ENCODE measurements at places on chromosomes 3 and 15.

GRCh38 chr3:72657666-72658065 lies 190.6 kb downstream of the SHQ1 start:
- no peak for DNase-seq

DNA sequence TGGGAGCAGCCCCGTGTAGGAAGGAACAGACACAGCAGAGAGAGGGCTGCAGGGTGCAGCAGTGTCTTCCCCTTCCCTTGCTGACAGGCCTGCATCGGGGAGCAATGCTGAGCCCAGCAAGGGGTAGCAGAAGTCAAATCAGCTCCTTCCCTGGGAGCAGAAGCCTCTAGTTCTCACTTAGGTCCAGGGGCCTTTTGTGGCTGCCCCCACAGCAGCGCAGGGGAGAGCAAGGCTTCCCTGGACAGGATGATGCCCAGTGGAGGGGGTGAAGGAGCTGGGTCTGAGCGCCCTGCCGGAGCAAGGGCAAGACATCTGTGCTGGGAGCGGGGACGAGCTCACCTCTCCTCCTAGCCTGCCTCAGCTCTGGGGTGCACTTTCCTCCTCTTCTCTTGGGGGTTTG lies 827 bp downstream of the PLCB2 start:
- no peak for DNase-seq

- DNase-seq: no peak
Observed at GRCh38 chr3:77526573-77527113, 486.7 kb downstream of the ROBO2 start.

- DNase-seq: no peak
Observed at GRCh38 chr3:113273604-113274378, 62.4 kb downstream of the BOC start.

DNA sequence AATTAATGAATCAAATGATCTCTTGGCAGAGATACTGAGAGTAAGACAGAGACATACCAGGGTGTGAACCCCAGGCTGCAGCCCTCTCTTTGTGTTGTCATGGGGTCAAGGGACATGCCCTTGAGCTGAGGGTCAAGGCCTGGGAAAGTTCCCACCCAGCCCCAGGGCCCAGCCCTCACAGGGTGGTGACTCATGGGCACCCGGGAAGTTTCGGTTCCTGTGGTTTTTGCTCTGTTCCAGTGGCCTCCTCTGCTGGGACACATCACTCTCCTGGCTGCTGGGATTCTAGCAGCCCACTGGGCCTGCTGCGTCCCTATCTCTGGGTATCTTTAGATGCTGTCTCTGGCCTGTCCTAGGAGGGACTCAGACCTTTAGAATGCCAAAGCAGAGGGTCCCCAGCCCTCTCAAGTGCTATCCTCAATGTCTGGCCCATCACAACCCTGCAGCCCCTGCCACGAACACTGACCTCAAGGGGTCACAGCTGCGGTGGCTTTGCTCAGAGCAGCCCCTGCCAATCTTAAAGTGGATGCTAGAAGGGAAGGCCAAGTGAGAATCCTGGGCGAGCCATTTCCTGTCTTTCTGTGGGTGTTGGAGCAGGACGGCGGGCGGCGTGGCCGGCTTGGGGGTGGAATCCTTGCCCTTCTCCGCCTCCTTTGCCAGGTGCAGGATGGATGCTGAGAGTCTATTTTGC lies 148.4 kb upstream of the TLE3 start:
- DNase-seq: no peak

DNA sequence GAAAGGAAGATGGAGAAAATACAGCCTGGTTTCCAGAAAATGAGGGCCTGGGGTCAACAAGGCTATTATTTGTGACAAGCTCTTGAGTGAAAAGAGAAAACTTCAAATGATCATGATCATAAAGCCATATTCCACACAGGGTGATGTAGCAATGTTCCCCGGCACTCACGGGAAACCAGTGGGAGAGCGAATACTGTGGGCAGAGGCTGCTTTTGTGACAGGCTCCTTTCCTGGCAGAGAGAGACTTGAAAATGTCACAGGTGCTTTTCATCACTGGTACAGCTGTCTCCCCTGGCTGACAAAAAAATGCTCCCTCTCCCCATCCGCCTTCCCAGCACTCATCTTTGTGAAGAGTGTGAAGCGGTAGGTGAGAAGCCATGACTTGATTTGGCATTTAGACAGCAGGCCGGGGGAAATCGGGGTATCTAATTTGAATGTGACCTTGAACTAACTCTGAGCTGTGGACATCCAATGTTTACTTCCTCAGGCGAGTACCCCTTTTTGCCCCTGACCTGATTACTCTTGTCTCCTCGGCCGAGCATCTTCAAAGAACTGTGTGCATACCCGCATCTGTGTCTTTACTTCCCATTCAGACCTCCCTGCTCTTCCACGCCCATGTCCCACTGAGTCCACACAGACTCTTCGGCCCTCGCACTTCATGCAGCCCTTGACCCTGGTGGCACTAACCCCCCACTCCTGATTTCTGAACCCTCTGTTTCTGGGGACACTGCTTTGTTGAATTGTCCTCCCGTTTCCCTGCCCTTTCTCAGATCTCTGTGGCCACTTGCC lies 23.2 kb downstream of the CA12 start:
- no peak for DNase-seq

- no peak for DNase-seq
Observed at GRCh38 chr3:155312781-155313180, 19.3 kb upstream of the STRIT1 start.

DNA sequence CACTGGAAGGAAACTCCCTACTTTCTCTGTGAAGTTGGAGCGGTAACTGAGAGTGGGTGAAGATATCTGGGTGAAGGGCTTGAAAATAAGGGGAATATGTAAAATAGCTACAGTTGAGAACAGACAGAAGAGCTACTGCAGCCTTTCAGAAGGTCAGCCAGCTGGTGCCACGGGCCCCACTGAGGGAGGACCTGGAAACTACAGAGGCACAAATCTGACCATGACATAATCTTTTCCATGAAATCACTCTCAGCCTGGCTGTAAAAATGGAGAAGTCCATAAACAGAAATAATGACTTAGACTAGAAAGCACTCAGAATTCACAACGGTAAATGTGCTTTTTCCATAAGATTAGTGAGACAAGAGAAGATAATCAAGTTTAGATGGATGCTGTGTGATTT lies 46.4 kb downstream of the ST3GAL6 start:
- no peak for DNase-seq

DNA sequence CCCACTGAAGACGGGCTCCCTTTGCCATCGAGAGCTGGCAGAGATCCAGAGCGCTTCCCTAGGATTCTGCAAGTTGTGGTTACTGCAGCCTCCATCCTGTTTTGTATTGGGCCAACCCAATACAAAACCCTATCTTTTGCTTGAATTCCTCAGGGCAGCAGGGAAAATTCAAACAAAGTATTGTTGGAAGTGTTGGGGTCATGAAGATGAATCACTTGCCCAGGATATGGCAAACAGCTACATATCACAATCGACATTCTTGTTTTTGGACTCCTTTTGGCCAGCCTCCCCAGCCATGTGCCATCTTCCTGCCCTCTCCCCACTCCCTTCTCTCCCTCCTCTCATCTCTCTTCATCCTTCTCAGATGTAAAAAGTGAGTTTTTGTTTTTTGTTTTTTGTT lies 100.0 kb upstream of the TRIM42 start:
- DNase-seq: no peak

- DNase-seq: no peak
Observed at GRCh38 chr3:79038057-79038456, 729.7 kb downstream of the ROBO1 start.

- DNase-seq: no peak
Observed at GRCh38 chr15:72168131-72168807, 29.3 kb downstream of the GRAMD2A start.

GRCh38 chr3:38949994-38950393 lies 101.8 kb downstream of the SCN11A start:
- DNase-seq: no peak

DNA sequence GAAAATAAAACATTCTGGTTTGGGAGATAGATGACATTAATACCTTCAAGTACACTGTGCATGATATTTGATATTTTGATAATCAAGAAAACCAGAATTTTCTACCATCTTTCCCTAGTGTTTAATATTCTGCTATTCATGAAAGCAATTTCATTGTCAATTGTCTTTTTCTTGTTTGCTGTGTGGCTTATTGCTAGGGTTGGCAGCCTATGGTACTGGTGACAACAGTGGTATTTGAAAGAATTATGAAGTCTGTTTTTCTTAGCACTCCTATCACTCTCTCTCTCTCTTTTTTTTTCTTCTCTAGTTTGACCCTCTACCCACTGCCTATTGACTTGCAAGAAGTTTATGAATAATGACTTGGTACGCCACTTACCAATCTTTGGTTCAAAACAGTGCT lies 15.4 kb downstream of the RNF13 start:
- DNase-seq: no peak

GRCh38 chr15:73832657-73833056 lies 40.7 kb upstream of the TBC1D21 start:
- DNase-seq: no peak

DNA sequence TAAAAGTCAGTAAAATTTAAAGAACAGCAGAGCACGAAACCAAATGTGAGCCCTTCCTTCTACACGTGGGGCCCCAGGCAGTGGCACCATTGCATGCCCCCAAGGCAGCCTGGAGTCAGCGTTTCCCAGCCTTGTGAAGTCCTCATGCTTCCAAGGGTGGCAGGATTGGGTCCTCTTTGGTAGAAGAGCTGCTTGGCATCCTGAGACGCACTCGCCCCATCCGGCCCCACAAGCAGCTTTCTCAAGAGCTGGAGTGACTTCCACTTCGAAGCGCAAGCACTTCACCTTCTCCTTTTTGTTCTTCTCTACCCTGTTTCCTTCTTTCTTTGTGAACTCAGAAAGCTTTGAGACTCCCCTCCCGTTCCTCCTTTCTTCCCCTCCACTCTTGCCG lies 34.7 kb downstream of the ZNF710 start:
- no peak for DNase-seq

- no peak for DNase-seq
Observed at GRCh38 chr3:46848271-46849044, 14.8 kb downstream of the MYL3 start.

GRCh38 chr15:38991701-38992100 lies 427.1 kb upstream of the RASGRP1 start:
- no peak for DNase-seq

GRCh38 chr3:136584728-136585127 lies 167.4 kb downstream of the STAG1 start:
- DNase-seq: no peak

GRCh38 chr15:62068071-62068809 lies 1.5 kb downstream of the C2CD4A start:
- no peak for DNase-seq

GRCh38 chr3:116148881-116149851 lies 296.1 kb downstream of the LSAMP start:
- DNase-seq: no peak

DNA sequence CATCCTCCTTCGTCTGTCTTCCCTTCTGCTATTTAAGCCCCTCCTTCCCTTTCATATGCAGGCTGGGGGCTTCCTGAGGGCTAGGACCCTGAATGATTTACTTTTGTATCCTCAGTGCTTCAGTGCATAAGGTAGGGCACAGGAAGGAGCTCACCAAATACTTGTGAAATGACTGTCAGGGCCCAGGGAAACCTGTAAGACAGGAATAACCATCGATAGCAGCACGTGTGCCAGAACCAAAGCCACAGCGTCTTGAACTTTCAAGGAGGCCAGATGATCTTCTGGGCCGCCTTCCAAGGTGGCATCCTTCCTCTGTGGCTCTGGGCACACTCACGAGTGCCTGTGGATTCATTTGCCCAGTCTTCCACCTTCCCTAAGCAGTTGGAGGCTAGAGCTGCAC lies 3.9 kb downstream of the TMED3 start:
- DNase-seq: no peak

DNA sequence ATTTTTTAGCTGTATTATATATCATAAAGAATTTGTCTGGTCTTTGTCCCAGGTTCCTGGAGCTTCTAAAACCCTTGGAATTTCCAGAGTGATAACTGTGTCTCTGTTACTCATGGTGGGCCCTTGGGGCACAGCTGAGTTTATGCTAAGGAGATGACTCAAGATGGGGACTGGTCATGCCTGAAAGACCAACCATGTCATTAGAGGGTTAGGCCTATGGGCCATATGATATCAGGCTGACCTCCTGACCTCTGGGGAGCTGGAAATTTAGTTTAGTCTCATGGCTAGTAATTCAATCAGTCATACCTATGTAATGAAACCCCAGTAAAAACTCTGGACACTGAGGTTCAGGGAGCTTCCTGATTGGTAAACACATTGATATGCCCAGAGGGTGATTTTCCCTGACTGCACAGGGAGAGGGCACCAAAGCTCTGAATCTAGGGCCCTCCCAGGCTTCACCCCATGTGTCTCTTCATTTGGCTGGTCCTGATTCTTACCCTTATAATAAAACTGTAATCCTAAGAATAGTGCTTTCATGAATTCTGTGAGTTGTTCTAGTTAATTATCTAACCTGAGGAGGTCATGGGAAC lies 69.6 kb downstream of the EEFSEC start:
- DNase-seq: no peak

GRCh38 chr15:69017978-69018377 lies 3.5 kb downstream of the NOX5 start:
- no peak for DNase-seq

DNA sequence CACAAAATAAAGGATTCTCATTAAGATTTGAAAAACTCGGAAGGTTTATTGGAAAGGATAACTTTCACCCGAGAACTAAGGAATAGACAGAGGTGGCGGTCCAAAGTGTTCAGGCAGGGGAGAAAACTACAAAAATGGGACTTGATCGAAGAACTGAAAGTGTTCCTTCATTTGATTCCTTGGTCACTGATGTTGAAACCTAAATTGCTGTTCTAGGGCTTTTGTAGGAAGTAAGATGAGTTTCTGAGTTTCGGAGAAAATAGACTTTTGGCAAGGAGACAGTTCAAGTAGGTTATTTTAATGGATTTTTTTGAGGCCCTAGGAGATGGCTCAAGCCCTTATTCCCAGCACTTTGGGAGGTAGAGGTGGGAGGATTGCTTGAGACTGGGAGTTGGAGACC lies 1.4 kb downstream of the TRIP4 start:
- DNase-seq: no peak

Data from D721Med (cell line).